H1 (cell line): ENCODE measurements at places on chromosomes 6 and 20. TPM values are rescaled to one million over a fixed set of nuclear protein-coding genes. Genes with fewer than 3 reads are reported as not detected.

SLC17A3 gene
- total RNA-seq: not detected in 2 replicates

BACH2 gene
- total RNA-seq: 5.9 and 8.0 TPM in 2 replicates

CLVS2 gene
- total RNA-seq: 0.67 and 0.73 TPM in 2 replicates

SIRPD gene
- total RNA-seq: not detected in 2 replicates

RUNX2 gene
- total RNA-seq: 1.1 and 1.2 TPM in 2 replicates

LTB gene
- 0.43 TPM in 1 of 2 replicates, not detected in the other for total RNA-seq

DNA sequence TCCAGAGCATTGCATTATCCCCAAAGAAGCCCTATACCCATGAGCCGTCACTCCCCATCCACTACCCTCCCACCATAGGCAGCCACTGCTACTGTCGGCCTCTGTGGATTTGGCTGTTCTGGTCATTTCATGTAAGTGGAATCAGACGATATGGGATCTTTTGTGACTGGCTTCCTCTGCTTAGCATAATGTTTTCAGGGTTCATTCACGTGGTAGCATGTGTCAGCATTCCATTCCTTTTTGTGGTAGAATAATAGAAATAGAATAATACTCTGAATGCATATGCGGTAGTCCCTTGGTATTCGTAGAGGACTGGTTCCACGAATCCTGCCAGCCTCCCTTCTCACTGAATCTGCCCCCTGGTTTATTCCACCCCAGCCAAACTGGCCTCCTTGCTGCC lies 402.6 kb upstream of the SULF2 start:
- DNase-seq: no peak

GRCh38 chr20:32727683-32728082 lies 15.6 kb downstream of the COMMD7 start:
- no peak for DNase-seq

GRCh38 chr6:24918641-24919055 lies 17.1 kb downstream of the RIPOR2 start:
- no peak for DNase-seq

DNA sequence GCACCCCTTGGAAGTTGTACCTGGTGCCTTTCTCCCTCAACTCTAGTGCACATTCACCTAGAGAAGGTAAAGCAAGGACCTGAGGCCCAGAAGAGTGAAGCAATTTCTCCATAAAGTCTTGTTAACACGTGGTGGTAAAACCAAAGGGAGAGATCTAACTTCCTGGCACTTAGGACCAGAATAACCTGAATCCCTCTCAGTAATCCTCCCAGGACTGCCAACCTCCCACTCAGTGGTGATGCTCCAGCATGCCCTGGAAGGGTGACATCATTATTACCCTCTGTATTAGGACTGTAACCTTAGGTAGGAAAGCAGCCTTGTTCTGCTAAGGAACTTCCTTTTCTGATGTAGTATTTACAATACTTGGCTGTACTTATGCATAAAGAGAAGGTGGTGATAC lies 330.6 kb upstream of the MARCKS start:
- no peak for DNase-seq

- DNase-seq: no peak
Observed at GRCh38 chr6:118893064-118893806, 717 bp upstream of the ASF1A start.

DNA sequence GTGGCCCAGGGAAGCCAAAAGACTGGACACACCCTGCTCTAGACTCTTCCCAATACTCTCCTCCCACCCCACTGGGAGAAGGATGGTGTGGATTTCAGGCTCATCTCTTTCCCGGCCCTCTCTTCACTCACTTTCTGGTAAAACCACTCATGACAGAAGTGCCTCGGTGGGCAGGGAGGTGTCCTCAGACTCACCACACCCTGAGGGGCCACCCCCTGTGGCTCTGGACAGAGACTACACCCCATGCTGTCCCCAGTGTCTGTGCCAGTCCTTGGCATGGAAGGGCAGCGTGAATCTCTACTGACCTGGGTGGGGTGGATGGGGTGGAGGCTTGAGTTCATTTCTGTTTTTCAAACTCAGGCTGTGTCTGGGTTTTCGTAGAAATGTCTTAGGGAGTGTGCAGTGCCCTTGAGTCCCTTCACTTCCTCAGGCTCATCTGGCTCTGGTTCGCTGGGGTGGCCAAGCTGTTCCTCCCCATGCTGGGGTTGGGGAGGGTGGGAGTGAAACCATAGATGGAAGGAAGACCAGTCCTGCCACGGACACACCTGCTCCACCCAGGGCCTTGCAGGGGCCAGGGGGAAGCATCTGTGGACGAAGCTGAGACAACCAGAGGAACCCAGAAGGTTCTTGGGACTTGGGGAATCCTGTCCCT lies 59.1 kb downstream of the EZR start:
- no peak for DNase-seq

DNA sequence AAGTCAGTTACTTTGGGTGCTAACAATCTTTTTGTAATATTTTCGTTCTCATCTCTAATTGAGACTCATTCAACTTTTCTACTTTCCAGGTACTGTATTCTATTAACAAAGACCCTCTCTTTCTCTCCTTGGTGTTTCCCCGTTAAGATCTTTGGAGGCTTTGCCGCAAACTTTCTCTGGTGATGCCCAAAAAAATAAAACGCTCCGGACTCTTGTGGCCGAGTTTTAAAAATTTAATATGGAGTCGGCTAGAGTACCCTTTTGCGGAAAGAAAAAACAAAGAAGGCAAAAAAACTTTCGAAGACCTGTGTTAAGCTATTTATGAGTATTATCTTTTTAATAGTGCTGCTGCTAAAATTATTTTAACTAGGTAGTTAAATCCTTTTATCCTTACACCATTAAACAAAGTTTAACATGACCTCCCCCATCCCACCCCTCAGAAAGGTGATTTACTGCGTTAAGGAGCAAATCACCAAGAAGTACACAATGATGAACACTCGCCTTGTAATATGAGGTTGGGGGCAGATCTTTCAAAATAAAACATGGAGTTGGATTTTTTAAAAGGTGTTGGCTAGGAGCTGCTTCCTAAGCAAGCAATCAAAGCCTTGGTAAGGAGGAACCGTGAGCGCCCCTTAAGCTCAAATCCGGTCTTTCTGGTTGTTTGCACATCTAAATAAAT lies 10.0 kb downstream of the SIM1 start:
- no peak for DNase-seq

- no peak for DNase-seq
Observed at GRCh38 chr6:158284007-158284875, 28.0 kb upstream of the TULP4 start.

- no peak for DNase-seq
Observed at GRCh38 chr6:26195924-26196845, 109.0 kb downstream of the HFE start.

DNA sequence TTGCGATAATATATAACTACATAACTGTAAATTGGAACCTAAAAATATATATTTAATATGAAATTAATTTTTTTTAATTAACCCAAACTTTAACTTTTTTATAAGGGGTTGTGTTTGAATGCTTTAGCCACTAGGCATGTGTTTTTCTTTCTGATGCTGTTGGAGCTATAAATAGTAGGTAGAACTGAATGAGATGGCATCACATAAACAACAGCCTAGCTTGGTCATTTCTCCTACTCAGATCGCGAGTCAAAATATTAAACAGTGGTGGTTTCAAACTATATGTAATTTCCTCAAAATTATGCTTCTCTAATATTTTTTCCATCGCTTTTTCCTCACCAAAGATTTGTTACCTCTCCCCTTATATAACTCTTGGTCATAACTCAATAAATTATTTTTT lies 243.2 kb downstream of the ARID1B start:
- no peak for DNase-seq

DNA sequence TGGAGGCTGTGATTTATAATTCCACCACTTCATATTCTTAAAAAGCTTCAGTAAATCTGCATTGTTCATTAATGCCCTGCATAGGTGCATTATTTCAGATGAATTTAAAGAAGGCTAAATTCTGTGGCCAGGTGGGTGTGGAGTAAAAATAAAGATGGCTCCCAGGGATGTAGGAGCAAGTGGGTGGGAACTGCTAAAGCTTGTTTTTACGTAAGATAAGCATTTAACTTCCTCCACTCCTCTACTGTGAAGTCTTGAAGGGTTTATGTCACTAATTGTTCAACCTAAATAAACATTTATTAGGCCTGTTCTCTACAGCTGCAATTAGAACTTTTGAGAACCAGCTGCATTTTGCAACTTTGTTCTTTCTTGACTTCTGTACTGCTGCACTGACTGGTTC lies 6.8 kb upstream of the SLC35B3 start:
- no peak for DNase-seq

DNA sequence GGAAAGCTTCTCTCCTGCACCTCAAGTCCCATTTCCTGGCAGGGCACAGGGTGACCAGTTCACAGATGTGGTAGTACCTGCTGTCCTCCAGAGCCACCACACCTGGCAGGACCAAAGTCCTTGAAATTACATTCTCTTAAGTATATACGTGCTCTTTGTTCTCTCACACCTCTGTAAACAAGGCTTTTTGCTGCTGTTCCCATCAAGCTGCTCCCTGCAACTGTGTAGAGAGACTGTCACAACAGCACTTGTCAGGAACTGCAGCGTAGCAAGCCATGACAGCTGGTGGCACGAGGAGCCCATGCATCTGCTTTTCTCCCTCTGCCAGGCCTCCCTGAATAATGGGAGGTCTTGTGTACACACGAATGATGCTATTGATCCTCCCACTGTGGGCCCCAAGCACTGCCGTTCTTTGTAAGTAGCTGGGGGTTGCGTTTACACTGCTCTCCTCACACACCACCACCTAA lies 431.8 kb downstream of the CD83 start:
- no peak for DNase-seq
